Left kidney (tissue), 8 donors: ENCODE measurements at places on chromosomes 1 and 21. TPM values are rescaled to one million over a fixed set of nuclear protein-coding genes. Genes with fewer than 3 reads are reported as not detected.

Gene INKA2
- polyA plus RNA-seq = 2.2 TPM

Gene SMIM11
- polyA plus RNA-seq = 5.7 TPM

Gene ANGPTL3
- 8.9 TPM for polyA plus RNA-seq

Gene TMEM125
- polyA plus RNA-seq = 15.6 TPM

Gene CITED4
- 2.4 TPM for polyA plus RNA-seq

Gene RCSD1
- 12.0 TPM for polyA plus RNA-seq

Gene CCDC190
- not detected for polyA plus RNA-seq

Gene FPGT
- 32.5 TPM for polyA plus RNA-seq
